ENCODE measurements at places on chromosomes 3 and 15.

DNA sequence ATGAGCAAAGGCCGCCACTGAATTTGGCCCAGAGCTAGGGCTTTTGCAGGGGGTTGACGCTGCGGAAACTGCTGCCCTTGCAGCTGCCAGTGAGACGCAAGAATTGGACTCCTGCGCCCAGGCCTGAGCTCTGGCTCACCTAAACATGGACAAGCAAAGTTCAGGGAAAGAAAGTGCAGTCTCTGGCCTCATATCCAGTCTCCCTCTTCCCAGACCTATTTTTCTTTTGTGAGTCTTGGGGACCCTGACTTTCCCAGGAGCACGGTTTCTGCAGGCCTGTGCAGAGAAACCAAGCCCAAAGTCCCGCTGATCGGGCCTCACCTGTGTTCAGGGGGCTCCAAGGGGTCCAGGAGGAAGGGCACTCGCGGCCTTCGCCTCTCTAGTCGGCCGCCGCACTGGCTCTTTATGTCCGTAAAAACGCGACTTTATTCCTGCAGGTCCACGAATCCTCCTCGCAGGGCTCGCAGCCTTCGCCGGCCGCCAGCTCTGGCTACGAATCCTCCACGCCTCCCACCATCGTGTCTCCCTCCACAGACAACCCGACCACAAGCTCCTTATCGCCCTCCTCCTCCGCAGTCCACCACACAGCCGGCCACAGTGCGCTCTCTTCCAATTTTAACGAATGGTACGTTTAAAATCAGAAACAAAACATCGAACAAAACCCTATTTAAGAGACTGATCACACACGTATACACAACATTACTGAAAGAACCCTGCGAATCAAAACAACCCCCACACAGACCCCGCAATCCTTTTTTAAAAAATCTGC, 3.9 kb downstream of the ZIC1 start:
- DNase-seq: no peak

GRCh38 chr3:156761713-156762451, 64.3 kb upstream of the LEKR1 start:
- no peak for DNase-seq

- DNase-seq: no peak
Measured at GRCh38 chr15:73386238-73386637, 17.5 kb upstream of the HCN4 start.

DNA sequence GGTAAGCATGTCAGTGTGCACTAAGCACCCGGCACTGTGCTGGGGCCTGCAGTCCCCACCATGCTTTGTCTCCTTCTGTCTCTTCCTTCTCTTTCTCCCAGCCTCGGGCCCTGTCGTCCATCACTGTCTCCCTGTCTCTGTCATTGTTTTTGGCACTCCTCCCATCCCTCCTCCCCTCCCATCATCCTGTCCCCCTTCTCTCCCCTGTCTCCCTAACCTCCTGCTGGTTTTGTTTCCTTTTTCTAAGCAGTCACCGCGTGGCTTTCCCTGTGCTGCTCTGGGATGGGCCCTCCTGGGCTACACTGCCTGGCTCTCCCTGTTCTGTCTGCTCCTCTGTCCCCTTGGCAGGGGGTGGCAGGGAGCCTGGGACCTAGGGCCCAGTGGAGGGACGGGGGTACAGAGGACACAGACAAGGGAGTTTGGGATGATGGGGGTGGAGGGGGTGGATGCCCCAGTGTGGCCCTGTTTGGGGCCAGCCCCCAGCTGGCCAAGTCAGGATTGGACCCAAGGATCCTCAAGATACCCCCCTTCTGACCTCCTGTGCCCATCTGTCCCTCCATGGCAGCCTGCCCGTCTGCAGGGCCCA, 5.7 kb downstream of the CHST13 start:
- DNase-seq: no peak

- no peak for DNase-seq
Measured at GRCh38 chr3:12363397-12364195, 74.7 kb downstream of the PPARG start.

DNA sequence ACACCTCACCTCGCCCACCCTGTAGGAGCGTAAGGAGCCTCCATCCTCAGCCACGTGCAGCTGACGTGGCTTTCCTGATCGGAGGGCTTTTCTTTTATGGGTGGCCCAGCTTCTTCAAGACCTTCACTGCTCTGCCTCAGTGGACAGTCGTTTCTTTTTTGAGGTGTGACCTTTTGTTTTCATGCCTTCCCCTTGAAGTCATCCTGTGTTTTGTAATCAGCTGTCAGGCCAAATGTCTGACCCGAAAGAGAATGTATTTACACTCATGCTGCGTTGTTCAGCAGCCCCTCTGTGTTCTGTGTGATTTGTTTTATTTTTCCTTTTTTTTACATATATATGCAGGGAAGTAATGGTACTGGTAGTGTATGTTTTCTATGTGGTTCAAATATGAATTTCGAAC, 41.8 kb downstream of the CCK start:
- no peak for DNase-seq

DNA sequence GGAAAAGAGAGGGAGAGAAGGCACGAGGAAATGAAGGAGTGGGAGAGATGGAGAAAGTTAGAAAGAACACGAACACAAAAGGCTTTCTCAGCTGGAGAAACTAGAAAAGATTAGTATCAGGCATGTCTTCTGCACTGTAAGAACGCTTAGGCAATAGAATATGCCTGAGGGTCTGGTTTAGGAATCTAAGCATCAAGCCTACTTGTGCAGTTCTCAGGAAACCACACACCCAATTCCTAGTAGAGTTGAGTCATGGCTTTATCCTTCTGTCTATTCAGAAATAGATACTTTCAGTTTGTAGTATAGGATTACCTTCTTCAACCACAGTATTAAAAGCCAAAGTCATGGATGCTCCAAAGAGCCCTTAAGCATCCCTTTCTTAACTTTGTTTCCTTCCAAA, 969.4 kb downstream of the NTRK3 start:
- DNase-seq: no peak

DNA sequence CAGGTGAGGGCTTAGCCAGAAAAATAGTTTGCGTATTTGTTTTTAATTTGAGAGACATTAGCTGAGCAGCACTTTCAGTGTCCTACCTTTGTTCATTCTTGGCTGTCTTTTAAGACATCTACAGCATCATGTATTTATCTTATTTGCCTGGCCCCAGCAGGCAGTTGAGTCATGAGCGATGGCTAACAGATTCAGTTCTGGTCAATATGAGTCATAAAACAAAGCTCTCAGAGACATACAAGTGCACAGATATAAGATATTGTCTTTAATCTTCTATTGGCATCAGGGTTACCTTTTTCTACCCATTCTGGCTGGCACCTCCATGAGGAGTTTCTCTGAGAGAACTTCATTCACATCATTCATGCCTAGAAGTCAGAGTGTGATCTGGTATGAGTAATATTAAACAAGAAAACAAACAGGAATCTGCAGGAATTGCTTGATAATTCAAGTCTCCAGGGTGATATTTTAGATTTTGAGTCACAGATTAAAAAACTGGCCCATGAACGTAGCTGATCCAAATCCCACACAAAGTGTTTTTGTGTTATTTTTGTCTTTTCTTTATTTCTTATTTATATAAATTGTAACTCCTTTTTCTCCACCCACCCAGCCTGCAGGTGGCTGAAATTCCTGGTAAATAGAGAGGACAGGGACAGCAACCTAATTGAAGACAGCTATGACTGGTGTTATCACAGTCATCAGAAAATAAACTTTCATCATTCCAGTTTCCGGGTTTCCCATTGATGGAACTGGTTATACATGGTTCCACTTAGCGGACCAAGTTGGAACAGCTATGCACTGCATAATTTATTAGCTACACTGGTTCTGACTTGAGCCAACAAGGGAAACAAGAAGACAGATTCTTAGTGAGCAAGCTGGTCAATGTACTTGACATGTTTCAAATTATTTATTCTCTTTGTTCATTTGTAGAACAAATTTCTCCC, 47.3 kb downstream of the PLSCR2 start:
- no peak for DNase-seq

GRCh38 chr15:41558400-41559238, at the start of gene TYRO3:
Gene TYRO3, plus strand, starts transcription at chr15:41559212. Its CDS starts 46 bp downstream, at chr15:41559258.
- peak; percentile 29 for DNase-seq

DNA sequence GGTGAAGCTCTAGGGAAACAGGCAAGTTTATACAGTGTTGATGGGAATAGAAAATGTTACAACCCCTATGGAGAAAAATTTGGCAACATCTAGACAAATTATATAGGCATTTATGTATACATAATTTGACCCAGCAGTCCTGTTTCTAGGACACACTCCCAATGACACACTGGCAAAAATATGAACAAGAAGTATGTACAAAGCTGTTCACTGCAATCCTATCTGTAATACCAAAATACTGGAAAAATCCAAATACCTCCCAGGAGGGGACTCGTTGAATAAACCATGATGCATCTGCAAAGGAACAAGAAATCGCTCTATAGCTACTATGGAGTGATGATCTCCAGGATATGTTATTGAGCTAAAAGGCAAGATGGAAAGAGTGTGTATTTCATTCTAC, 8.5 kb downstream of the BFSP2 start:
- no peak for DNase-seq

- no peak for DNase-seq
Measured at GRCh38 chr15:22846073-22846472, 7.6 kb downstream of the NIPA2 start.

- no peak for DNase-seq
Measured at GRCh38 chr3:104132566-104133403, 1233.9 kb upstream of the ALCAM start.

All from NCI-H774 (cell line).